ENCODE measurements at places on chromosomes 2 and 18.

- DNase-seq, result no peak
These were observed 11.8 kb downstream of the NCKAP1 start for GRCh38 chr2:183026424-183026823.

GRCh38 chr18:76468345-76469304, 26.4 kb downstream of the ZNF516 start:
- DNase-seq, result no peak

DNA sequence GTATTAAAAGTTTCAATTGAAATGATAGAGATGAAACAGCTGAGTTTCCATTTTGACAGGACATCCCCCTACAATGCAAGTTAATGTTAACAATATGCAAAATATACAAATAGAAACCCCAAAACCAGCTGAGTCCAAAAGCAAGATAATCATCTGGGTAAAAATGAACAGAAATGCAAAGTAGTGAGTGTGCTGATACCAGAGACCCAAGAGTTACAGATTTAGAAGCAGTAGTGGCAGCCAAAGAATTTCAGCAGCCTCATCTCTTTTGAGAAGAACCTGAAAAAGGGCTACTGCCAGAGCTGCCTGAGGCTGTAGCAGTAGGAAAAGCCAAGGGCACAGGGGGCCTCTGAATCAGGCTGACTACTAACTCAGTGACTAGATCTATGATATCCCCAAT, 82.6 kb downstream of the THADA start:
- no peak for DNase-seq

- DNase-seq, result no peak
These were observed 20.1 kb upstream of the NFATC1 start for GRCh38 chr18:79375441-79376154.

DNA sequence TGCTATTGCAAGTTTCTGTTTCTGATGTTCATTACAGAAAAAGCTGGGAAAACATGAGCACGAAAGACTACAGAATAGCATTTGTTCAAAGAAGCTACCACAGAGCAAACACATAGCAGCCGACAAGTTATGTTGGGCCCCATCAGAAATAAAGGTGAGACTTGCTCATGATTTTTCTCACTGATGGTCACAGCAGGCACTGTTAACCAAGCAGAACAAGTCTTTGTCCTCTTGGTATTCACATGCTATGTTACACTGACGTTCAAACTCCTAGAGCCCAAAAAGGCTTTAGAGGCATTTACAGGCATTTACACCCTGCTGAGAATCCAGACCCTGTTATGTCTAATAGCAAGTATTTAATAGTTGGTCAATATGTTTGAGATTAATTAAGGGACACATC, 235.0 kb upstream of the HNMT start:
- DNase-seq, result no peak

DNA sequence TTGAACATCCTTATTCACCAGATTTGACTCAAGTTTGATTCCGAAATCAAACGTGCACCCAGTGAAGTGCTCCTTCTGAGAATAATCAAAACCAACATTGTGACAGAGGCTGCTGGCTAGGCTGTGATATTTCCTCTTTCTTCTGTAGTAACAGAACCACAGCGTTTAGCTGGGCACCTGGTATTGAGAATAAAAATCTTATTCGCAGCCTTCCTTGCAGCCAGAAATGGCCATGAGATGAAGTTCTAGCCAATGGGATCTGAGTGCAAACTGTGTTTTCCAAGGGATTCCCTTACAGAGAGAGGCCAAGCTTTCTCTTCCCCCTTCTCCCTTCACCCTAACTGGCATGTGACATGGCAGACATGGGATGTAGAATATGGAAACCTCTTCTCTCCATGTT, 51.7 kb downstream of the TMEM163 start:
- DNase-seq, result no peak

- no peak for DNase-seq
These were observed 187.0 kb upstream of the CYRIA start for GRCh38 chr2:16852651-16853050.

GRCh38 chr2:26847655-26848335, at the start of gene DPYSL5:
DPYSL5 (plus strand) TSS chr2:26848132; CDS start chr2:26898500, 50,368 bp downstream.
- peak; percentile 82 for DNase-seq

DNA sequence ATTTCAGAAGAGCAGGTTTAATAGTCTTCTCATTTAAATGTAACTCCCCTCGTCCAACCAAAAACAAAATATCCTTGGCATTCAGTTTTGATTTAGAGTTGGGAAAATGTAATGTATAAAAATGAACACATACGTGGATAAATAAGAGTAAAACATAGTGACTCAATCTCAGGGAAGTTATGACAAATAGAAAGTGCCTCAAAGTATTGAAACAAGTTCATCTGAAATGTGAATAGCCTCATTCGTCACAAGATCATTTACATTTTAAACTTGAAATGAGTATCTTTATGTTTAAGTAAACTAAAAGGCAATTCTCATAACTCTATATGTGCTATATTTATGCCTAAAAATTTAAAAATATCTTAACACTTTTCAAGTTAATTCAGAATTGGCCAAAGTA, 122.2 kb upstream of the SMAD7 start:
- no peak for DNase-seq

GRCh38 chr2:8552293-8552801, 129.5 kb upstream of the ID2 start:
- no peak for DNase-seq

- DNase-seq, result no peak
These were observed at the start of gene THSD7B for GRCh38 chr2:136765256-136766072. THSD7B (plus strand) TSS chr2:136765545; CDS start chr2:136882179, 116,634 bp downstream.

GRCh38 chr18:75264195-75264594, 53.6 kb downstream of the TSHZ1 start:
- no peak for DNase-seq

- no peak for DNase-seq
These were observed 47.8 kb downstream of the KCTD18 start for GRCh38 chr2:200461846-200462710.

GRCh38 chr2:137857881-137858280, 106.4 kb upstream of the HNMT start:
- DNase-seq, result no peak

DNA sequence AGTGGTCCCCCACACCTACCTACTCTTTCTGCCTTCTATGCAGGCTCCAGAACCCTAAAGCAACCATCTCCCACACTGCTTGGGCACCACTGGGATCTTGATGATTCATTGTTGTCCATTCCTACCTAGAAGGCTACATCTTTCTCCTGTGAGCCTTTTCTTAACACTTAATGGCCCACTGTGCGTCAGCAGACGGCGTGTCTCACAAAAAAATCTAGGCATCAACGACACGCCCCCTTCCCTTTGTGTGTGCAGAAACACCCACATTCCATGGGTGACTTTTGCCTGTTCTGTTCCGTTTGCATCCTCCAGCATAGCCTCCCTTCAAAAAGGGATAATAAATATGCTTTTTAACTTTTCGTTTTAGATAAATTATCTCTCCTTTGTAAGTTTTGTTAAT, 99.7 kb upstream of the CYRIA start:
- DNase-seq, result no peak

GRCh38 chr2:216687646-216688045, 7.7 kb downstream of the IGFBP5 start:
- no peak for DNase-seq

- peak; percentile 38 for DNase-seq
These were observed 11.8 kb upstream of the ATOH8 start for GRCh38 chr2:85741833-85742455.

DNA sequence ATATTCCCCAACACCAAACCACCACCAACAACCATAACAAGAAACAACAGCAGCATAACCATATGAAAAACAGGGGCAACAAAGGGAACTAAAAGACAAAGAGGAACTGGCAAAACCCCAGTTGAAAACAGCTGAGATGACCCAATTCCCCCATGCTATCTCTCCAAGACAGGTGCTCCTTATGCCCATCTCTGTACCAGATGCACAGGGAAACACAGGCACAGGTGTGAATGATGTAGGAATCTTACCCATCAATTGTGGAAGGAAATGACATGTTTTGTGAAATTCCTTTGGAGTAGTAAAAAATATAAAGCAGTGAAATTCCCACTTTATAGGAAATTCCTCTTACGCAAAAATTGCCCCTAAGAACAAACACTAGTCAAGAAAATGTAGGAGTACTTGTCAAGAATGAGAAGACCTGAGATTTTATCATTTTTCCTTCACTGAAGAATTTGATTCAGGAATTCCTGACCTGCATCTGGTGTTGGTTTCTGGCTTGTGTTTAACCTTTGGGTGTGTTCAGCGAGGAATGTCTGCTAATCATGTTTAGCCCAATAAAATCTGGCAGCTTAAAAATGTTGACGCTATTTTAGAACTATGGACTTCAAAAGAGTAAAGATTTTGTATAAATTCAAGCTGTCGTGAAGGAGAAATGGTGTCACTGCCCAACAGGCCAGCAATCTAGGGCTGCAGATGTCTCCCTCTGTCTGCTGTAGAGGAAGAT, 67.7 kb upstream of the ARHGAP28 start:
- DNase-seq, result no peak

GRCh38 chr18:6747646-6748045, 18.1 kb downstream of the ARHGAP28 start:
- DNase-seq, result peak; percentile 15

- peak; percentile 41 for DNase-seq
These were observed 109.3 kb upstream of the STON1 start for GRCh38 chr2:48420512-48421197.
